ENCODE measurements at places on chromosomes 4 and X. TPM values are rescaled to one million over a fixed set of nuclear protein-coding genes. Genes with fewer than 3 reads are reported as not detected.
A peak's percentile ranks its signal among the peaks of the same experiment; 100 is the strongest.

DNA sequence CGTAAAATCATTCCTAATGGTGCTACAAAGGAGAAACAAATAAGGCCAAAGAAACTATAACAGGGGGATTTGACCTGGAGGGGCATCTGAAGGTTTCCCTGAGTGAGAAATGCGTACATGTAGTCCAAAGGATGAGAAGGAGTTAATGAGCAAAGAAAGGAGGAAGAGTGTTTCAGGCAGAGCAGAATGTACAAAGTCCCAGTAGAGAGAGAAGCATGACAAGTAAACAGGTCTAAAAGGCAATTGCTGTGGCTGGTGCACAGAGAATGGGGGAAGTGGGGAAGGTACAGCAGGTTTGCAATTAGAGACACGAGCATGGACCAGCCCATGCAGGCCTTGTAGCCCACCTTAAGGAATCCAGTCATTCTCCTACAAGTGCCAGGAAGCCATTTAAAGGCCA is 145.5 kb downstream of the TSPAN5 start:
- no peak for DNase-seq

GAGE12H gene
- not detected for total RNA-seq

SPOCK3 gene
- 0.07 TPM for total RNA-seq

RAI2 gene
- not detected for total RNA-seq

STPG2 gene
- not detected for total RNA-seq

RNF113A gene
- total RNA-seq: 27.3 TPM

UBE2K gene
- 26.9 TPM for total RNA-seq

DNA sequence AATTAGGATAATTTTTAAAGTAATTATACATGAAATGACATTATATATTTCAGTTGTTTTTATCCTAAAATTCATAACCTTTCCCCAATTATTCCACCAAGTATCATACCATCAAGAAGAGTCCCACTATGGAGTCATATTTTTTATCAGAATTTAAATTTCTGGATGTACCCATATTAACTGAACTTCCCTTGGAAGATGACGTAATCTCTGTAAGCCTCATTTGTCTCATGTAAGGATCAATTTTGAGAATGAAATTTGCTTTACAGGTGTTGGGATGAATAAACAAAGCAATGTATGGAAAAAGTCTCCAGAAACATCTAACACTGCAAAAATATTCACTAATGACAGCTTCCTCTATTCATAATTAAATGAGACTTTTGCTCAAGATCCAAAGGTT is 147.5 kb downstream of the NPFFR2 start:
- DNase-seq: no peak

GRCh38 chr4:141416677-141417363 is 196.1 kb downstream of the ZNF330 start:
- no peak for DNase-seq

DNA sequence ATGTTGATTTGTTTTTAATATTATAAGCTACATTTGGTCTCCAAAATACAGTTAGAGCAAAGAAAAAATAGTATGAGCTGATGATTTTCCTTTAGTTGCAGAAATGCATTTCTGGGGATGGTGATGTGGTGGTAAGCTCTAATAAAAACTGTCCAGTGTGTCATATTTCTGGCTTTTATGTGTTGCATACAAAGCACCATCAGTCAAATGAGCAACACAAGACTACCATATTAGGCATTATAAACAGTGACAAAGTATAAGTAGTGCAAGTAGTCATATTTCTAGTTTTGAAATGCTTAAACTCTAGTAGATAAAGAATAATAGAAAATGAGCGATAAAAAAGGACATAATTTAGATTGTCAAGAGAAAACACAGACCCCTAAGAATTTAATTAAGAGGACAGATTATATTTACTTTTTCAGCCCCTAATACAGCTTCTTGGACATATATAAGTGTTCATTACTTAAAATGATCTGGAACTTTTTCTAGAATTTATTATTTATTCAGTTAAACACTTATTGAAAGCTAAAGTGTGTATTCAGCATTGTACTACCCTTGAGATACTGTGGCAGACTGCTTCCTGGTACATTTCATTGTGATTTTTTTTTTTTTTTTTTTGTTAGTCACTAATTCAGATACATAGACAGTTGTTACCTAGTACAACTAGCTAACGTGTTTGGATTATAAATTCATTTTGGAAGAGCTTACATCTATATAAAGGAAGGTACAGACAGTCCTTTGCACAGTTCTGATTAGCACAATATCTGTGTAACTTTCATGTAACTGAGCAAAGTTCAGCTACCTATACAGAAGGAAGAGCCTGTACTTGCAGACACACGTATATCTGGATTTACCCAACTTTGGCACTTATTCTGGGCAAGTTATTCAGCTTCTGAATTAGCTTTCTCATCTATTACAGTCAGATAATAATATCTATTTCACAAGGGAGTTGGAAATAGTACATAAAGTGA is 22.3 kb downstream of the RAP1GDS1 start:
- DNase-seq: no peak

- DNase-seq: peak; percentile 29
Observed at GRCh38 chr4:63528256-63528991, 880.8 kb downstream of the TECRL start.

CSAG1 gene
- 71.6 TPM for total RNA-seq

DNA sequence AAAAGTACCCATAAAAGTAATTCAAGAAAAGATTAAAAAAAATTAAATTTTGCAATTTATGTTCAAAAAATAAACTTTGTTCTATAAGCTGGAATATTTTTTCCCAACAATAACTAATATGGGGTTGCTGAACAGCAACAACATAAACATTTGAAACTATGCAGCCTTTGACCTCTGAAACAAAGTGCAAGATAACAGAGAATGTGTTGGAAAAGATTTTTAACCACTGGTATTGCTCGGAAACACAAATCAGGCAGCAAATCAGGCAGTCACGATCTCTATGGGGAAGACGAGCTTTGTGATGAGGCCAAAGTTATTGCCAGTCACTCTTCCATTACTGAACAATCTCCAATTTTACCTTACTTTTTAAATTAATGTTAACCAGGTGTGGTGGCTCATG is 332.1 kb downstream of the PABPC4L start:
- no peak for DNase-seq

DNA sequence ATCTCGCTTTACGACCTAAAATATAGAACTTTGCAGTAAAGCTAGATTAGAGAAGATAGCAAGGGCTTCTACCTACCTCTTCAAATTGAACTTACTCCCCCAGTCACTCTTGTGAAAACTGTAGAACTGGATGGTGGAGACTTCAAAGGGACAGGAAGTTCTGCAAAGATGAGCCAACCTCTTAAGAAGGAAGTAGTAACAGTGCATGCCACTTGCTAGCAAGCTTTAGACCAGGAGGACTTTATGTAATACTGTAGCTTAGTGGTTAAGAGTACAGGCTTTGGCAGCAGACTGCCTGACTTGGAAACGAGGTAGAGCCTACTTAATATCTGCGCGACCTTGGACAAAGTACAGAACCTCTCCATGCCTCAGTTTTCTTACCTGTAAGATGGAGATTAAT is 27.5 kb upstream of the VBP1 start:
- peak; percentile 0 for DNase-seq

DNA sequence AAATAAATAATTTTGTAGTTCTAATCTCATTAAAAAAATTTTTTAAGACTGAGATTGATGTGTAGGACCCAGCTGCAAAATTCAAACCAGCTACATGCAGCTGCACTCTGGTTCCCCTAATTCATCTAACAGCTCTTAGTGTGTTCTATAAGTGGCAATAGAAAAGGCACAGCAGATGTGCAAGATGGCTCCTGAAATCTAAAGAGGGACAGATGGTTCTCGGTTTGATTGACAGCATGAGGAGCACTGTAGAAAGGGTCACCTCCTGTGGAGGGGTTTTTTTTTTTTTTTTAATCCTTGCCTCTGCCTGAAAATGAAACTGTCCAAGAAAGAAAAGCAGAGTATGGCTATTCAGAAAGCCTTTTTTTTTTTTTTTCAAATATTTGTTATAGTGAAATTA is 16.9 kb upstream of the OCIAD1 start:
- DNase-seq: no peak

DNA sequence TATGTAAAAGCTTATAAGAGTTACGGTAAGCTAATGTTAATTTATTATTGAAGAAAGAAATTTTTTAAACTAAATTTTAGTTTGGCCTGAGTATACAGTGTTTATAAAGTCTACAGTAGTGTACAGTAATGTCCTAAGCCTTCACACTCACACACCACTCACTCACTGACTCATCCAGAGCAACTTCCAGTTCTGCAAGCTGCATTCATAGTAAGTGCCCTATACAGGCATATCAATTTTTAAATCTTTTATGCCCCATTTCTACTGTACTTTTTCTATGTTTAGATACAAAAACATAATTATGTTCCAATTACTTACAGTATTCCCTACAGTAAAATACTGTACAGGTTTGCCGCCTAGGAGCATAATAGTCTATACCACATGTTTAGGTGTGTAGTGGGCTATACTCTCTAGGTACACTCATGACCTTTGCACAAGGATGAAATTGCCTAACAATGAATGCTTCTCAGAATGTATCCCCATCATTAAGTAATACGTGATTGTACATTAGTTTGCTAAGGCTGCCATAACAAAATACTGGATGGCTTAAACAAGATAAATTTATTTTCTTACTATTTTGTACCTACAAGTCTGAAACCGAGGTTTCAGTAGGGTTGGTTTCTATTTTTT is 333.8 kb upstream of the PCDH7 start:
- DNase-seq: peak; percentile 69

DNA sequence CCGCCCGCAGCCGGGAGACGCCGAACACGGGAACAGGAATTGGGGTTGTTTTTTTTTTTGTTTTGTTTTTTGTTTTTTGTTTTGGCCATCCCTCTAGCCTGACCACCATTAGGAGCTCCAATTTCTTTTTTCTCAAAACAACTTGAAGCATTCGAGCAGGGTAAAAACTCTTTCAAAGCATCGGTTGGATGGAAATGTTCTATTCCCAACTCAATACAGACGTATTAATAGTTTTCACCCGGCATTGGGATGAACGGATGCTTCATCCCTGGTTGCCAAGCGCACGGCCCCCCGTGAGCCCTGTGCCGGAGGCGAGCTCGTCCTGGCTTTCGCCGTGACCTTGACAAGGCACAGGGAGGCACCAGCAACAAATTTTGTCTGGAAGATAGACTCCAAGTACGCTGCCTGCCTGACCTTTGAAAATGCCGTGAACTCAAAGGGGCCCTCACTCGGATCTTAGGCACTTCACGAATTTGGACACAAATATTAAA is 352 bp upstream of the MAP3K15 start:
- DNase-seq: no peak

MFAP3L gene
- total RNA-seq: 18.2 TPM

VCX gene
- 0.33 TPM for total RNA-seq

DNA sequence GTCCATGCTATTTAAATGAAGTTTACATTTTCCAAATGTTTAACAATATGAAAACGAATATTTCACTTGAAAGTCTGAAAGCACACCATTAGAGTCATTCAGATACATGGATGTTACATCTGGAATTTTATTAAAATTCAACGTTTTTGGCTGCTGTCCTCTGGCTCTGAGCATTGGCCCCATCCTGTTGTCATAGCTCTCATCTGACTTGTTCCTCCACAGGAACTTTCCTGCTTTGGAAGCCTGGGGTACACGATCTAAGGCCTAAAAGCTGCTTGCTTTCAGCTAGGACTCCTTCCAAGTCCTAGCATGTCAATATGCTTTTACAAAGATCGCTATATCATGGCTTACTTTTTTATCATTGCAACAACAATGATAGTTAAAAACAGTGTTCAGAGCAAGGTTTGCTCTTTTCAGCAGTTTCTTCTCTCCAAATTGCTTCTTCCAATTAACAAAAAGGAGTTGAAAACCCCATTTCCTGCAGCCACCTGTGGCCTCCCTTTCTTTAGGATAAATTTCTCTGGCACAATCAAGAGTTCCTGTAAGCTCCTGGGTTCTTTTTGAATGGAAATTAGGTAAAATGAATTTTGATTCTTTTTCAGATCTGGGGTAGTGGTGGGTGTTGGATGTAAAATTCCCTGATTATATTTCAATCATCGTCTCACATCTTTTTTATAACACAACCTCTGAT is 413.4 kb upstream of the AGA start:
- no peak for DNase-seq

SOX3 gene
- not detected for total RNA-seq

RHOXF2B gene
- total RNA-seq: not detected

TIGD4 gene
- total RNA-seq: 0.35 TPM

NKRF gene
- 9.6 TPM for total RNA-seq

FAM236A gene
- not detected for total RNA-seq

PRSS12 gene
- total RNA-seq: 0.07 TPM

DNA sequence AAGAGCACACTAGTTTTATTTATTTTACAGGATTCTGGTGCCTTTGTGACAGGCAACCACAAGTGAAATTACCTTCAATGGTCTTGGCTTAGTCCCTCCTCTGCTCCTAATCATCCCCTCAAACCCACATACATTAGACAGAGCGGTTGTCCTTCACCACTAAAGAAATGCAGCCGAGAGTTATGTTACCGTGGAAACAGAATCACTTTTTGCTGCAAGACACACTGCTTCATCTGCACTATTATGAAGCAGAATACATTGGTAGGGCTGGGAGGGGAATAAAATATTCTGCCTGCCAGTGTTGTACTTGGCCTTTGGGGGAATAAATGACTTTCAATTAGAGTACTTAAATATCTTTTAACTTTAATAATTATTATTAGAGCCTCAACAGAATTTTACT is 75.2 kb downstream of the ARHGEF38 start:
- DNase-seq: no peak

FANCB gene
- total RNA-seq: 6.7 TPM

- no peak for DNase-seq
Observed at GRCh38 chr4:128862608-128863311, 53.3 kb downstream of the JADE1 start.

GRCh38 chrX:150502979-150503897 is 65.2 kb upstream of the MTM1 start:
- DNase-seq: no peak

DNA sequence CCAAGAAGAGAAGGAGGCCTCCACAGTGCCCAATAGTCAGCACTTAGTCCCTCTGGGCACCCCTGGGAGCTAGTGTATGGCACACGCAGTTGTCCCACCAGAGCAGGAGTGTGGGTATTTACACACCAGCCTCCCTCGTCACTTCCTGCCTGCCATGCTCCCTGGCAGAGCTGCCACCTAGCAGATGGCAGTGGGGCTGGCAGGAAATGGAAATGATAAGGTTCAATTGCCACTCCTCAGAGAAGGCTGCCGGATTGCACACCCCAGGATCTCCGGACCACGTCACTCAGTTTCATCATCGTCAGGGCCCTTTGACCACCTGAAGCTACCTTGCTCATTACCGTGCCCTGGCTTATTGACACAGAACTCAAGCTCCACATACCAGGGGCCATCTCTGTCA is 173.3 kb upstream of the PSAPL1 start:
- DNase-seq: no peak

BMPR1B gene
- 4.7 TPM for total RNA-seq

DNA sequence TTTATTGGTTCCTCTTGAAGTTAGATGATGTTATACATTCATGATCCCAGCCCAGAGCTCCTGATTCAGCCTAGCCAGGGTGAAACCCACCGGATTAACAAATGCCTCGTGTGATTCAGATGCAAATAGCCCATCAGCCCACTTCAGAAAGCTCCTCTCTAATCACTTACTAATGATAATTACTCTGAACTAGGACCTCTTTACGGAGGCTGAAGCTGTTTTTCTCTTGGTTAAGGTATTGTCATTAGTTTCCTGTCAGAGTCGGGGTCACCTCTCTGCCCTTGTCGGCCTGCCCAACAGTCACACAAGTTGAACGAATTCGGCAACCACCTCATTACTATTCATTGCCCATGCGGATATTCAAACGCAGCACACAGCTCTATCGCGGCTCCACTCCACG is 36.6 kb downstream of the ZFP42 start:
- DNase-seq: no peak
